EH (cell line): ENCODE measurements at places on chromosomes 16 and 17.

GRCh38 chr17:2084036-2084765, 29.3 kb downstream of the HIC1 start:
- DNase-seq, result peak; percentile 90

GRCh38 chr16:3655396-3656159, 1.1 kb downstream of the DNASE1 start:
- DNase-seq, result no peak

DNA sequence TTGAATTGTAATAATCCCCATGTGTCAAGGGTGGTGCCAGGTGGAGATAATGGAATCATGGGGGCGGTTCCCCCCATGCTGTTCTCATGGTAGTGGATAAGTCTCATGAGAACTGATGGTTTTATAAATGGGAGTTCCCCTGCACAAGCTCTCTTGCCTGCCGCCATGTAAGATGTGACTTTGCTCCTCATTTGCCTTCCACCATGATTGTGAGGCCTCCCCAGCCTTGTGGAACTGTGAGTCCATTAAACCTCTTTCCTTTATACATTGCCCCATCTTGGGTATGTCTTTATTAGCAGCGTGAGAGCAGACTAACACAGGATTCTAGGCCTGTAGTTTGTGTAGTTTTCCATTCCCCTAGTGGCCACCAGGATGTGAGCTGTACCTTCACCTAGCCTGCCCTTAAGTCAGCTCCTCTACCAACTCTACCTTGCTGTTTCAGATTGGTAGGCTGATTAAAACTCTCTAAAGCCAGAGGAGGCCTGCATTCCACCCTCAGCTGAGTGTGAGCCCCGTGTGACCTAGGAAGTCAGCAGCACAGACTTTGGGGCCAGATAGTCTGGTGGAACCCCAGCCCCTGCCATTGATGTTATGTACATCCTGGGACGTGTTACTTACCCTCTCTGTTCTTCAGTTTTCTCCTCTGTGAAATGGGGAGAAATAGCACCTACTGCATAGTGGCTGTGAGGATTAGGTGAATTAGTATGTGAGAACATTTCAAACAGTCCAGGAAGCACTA, 252.4 kb upstream of the CACNG5 start:
- no peak for DNase-seq

DNA sequence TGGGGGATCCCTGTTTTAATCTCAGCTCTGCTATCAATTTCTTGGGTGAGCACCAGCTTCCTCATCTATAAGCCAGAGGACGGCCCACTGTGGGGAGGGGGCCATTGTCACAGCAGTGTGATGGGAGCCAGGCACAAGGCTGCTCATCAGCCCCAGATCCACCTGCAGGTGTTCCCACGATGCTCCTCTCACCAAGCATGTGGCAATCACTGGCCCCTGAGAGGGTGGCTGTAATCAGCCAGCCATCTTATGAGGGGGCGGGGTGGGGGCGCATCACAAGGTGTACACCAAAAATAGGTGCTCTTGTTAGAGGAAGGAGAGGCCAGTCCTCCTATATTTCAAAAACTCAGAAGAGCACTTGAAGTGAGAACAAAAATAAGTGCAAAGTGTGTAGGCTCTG, 31.2 kb downstream of the HNF1B start:
- DNase-seq, result no peak

GRCh38 chr16:12178251-12178990, 201.9 kb downstream of the SNX29 start:
- peak; percentile 57 for DNase-seq

GRCh38 chr17:81870131-81870980, 781 bp downstream of the ARHGDIA start:
- peak; percentile 63 for DNase-seq

DNA sequence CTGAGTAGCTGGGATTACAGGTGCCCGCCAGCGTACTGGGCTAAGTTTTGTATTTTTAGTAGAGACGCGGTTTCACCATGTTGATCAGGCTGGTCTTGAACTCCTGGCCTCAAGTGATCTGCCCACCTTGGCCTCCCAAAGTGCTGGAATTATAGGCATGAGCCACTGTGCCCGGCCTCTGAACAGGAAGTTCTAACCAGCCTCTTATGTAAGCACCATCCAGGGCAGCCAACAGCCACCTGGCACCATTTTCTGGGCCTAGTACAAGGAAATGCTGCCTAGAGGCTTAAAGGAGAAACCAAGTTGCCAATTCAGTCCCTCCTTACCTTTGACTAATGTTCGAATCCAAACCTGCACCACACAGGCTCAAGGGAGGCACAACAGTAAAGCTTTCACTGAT, 8.5 kb upstream of the SLC39A11 start:
- DNase-seq, result no peak

- no peak for DNase-seq
These were observed 164.6 kb upstream of the C17orf78 start for GRCh38 chr17:37211136-37211535.

GRCh38 chr16:1634541-1634940, 22.4 kb downstream of the CRAMP1 start:
- DNase-seq, result no peak

DNA sequence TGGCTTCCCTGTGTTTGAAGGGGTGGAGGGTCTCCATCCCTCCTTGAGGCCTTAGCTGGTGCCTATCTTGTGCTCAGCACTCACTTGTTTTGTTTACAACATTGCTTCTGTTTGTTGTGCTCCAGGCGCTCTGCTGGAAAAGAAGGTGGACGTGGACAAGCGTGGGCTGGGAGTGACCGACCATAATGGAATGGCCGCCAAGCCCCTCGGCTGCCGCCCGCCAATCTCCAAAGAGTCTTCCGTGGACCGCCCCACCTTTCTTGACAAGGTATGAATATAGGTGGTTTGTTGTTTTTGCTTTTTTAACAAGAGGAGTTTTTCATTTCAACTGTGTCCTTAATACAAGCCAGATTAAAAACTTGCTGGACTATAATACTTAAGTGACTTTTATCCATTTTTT, 53.5 kb downstream of the TMC6 start:
- DNase-seq, result no peak

DNA sequence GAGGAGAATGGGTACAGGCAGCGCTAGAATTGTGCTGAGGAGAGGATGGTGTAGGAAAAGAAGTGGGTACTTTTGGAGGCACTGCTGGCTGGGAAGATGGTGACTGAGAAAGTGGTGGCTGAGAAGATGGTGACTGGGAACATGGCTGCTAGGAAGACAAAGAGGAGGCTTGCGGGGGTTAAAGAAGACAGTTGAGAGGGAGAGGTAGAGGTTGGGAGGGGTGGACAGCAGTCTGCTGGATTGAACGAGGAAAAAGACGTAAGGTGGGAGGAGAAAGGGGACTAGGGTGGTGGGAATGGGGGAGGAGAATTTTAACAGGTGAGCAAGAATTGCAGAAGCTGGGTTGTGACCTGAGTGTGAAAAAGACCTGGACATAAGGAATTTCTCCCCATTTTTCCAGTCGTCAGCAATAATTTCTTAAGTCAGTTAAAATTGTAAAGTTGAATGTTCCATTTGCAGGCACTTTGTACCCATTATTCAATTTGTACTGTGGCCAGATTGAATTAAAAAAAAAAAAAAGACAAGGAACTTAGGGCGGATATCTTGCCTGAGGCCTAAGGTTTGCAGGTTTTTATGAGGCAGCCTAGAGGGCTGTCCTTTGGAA, 2450.0 kb downstream of the TP53TG3F start:
- DNase-seq, result no peak

DNA sequence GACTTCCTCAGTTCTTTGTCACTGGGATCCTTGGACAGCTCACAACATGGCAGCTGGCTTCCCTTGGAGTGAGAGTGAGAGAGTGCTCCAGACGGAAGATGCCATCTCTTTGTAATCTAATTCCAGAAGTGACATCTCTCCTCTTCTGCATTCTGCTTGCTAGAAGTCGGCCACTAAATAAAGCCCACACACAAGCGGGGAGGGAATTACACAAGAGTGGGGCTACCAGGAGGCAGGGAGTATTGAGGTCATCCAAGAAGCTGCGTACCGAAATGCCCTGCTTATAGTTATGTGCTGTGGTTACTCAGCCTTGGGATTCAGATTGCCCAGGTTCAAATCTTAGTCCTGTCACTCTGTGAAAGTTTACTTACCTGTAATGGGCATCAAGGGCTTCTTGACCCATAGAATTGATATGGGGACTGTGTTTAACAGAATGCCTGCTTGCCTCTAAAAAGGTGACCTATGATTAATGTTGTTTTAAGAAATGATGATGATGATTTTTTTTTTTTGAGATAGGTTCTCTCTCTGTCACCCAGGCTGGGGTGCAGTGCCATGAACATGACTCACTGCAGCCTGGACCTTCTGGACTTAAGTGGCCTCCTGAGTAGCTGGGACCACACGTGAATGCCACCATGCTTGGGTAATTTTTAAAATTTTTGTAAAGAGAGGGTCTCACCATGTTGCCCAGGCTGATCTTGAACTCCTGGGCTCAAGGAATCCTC, 120.9 kb upstream of the HS3ST2 start:
- peak; percentile 28 for DNase-seq

DNA sequence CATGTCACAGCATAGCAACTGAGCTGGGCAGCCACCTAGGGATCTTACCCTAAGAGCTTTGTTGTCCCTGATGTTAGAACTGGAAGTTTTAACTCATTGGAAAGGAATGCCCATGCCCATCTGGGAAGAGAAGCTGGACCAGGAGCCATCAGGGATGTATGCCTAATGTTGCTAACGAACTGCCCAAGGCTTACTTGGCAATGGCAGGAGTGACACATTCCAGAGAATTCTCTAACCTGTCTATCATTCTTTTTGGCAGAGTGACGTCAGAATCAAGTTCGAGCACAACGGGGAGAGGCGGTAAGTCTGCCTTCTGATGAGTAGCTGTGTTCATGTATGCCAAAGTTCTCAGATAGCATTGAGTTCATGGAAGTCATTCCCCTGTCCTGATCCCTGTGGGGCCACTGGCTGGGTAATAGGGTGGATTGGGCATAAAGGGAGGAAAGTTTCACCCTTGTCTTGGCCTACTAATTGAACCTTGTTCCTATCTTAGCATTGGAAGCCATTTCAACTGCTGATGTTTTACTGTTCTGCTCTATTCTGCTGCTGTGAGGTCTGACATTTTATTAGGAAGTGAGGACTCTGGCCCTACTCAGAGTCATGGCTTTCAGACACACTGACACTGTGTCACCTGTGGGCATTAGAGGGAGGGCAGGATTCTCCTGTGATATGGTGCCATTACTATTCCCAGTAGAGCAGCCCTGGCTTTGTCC, 23.7 kb downstream of the MAP3K3 start:
- DNase-seq, result peak; percentile 47

- DNase-seq, result no peak
These were observed 195.2 kb downstream of the AXIN2 start for GRCh38 chr17:65366102-65366844.

DNA sequence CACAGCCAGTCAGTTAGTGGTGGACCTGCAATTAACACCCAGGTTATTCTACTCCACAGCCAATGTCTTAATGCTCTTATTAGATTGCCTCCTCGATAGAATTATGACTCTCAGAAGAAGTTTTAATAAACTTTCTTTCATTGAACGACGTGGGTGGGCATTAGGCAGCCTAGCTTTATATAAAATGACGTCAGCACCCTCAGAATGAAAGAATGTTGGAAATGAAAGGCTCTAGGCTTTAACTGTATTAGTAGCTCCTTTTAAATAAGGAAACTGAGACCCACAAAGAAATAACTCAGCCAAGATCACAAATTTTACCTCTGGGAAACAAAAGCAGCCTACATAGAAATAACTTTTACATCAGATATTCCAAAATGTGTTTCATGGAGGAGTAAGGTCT, 91.3 kb upstream of the CLEC3A start:
- DNase-seq, result no peak

- DNase-seq, result no peak
These were observed 41.9 kb upstream of the CHMP6 start for GRCh38 chr17:80949451-80950421.

DNA sequence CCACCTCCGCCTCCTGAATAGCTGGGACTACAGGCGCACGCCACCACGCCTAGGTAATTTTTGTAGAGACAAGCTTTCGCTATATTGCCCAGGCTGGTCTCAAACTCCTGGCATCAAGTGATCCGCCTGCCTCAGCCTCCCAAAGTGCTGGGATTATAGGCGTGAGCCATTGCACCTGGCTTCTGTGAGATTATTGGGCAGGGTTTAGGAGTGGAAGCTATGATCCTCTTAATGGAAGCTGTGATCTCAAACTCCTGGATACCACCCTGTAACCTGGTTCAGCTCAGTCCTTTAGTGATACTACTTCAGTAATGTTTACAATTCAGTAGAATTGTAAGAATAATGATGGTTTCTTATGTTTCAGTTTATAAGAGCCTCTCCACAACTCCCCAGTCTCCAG, 14.1 kb downstream of the NFE2L1 start:
- no peak for DNase-seq

DNA sequence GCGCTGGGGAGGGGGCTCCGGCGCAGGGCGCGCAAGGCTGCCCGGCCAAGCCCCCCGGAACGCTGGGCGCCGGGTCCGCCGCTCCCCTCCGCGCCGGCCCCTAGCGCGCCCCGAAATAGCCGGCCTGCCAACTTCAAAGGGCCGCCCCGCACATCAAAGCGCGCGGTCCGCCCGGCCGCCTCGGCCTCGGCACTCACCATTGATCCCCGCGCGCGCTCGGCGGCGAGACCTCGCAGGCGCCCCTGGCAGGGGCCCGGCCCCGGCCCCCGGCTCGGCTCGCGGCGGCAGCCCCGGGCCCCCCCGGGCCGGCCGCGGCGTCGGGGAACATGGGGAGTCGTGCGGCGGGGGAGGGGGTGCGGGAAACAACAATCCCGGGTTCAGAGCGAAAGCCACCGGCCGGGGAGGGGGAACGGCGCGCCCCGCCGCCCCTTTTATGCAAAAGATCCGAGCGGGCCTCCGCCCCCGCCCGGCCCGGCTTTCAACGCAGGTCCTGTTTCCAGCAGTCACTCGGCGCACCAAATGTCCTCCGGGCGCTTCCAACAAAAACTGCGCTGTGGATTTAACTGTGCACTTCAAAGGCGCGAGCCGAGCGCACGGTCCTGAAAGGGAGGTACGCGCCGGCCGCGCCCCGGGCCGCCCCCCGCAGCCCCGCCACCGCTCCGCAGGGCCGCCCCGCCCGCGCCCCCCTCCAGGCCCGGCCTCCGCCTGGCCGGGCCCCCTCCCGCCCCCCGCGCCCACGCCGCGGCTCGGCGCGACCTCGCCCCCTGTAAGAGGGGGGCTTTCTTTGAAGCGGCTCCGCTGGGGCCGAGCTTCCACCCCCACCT, 608 bp downstream of the AXIN2 start:
- peak; percentile 83 for DNase-seq

DNA sequence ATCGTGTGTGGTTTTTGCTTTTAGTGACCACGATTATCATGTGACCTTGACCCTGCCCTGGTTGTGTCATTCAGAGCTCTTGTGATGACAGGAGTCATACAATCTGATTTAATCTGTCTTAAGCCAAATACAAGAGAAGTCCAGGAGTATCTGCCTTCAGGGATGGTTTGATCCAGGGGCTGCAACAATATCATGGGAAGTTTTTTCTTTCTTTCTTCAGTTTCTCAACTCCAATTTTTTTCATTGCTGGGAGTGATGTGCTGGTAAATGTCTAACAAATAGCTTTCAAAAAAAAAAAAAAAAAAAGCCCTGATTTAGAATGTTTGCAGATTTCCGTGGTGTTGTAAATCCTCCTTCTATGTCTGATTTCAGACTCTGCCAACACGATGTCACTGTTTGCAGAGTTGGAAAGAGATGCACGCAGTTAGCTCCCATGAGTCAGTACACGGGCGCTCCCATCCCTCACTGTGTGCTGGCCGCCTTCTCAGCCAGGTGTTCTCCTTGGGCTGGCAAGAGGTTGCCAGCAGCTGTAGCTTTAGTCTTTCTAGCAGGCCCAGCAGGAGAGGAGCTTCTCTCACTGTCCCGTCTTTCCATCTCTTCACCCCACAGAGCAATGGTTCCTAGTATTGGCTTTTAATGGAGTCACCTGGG, 229.7 kb downstream of the SNX29 start:
- no peak for DNase-seq
